ENCODE measurements at places on chromosomes 5 and 9. TPM values are rescaled to one million over a fixed set of nuclear protein-coding genes. Genes with fewer than 3 reads are reported as not detected.

The ZNF608 gene
- polyA plus RNA-seq: 5.7 TPM

- no peak for DNase-seq
Measured at GRCh38 chr5:112625689-112626438, 111.8 kb upstream of the APC start.

GRCh38 chr9:126842977-126843799 is 17.3 kb upstream of the ZBTB34 start:
- no peak for DNase-seq

DNA sequence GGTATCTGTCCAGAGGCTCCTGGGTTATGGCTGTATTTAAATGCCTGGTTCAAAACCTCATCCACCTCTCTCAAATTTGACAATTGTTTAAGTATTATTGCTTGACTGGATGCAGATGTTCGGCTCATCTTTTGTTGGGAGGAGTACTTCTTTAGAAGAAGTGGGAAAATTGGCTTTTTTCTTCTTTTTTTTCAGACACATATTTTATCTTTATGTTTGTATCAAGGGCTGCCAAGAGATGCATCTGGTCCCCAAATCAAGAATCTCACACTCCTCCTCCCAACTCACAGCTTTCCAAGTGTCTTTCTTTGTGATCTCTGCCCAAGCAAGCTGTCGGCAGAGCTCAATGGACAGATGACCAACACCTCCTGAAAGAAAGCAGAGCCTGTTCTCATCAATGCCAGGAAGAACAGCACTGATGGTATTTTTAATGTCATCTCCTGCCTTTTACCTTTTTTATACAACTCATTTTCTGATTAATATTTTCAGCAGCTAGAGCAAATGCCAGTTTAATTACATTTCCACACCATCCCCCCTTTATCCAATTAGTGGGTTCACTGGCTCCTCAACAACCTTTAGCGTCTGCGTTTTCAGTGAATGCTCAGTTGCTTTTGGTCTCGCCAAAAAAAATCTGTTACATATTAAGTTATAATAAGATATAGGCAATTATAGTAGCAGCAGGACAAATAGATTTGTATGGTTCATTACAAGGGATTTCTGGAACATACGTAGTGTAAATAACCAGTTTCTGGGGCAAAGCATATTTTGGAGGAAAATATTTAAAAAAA is 110.3 kb upstream of the SLIT3 start:
- DNase-seq: no peak

The DDX4 gene
- polyA plus RNA-seq: not detected

GRCh38 chr5:150641006-150641570 is 628 bp downstream of the SYNPO start:
- DNase-seq: no peak

The SNCAIP gene
- polyA plus RNA-seq: 0.54 TPM

DNA sequence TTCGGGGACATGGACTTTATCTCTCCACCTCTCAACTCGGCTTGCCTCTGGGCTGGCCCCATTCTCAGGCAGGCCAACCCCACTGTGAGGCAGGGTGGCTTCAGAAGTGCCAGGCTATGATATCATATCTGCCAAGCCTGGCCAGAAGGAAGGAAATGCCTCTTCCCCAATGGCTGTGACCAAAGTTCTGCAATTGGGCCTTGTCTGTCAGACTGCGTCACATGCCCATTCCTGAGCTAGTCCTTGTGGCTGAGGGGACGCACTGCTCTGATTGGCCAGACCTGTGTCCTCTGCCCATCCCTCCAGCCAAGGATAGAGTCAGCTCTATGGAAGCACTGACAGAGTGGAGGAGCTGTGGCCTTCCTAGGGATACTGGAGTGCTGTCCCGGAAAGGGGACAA is 11.9 kb downstream of the SMIM23 start:
- DNase-seq: no peak

DNA sequence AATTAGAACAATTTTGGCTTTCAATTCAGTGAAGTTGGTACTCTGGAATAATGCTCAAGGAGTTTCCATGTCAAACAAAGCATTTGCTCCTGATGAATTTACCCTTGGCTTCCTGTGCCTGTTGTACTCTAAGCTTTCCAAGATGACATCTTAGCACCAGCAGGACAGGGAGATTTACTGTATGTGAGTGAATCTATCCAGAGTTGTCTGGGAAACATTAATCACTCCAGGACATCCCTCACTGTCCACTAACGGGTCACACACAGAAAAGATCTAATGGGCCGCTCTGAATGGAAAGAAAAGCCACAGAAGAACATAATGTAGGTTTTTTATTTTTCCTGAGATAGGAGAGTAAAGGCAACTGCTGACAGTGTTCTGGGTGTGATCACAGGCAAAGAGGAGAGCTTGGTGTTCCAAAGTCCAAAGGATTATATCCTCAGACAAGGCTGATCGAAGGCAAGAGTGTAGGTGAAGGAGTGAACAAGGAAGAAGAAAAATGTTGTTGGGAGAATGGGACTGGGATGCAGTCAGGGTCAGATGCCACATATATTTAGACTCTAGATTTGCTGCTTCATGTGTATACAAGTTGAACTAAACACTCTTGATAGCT is 167.7 kb upstream of the RPS23 start:
- peak; percentile 80 for DNase-seq

DNA sequence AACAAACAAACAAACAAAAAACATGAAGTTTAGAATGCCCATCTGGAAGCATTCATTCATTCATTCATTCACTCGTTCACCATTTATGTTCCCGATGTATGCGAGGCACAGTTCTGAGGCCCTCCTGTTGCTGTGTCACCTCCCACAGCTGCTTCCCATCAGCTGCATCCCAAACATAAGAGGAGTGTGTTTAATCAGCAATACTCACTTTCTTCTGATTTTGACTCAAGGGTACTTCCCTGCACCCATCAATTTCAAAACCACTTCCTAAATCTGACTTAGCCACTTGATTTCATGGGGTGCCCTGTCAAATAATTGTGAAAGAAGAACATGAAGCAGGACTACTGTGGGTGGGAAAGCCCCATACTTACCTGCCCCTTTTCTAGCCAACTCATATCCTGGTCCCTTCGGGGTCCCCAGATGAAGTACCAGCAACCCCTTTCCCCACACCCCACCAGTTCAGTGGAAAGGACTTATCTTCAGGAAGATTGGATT is 128.0 kb upstream of the IL12B start:
- no peak for DNase-seq

DNA sequence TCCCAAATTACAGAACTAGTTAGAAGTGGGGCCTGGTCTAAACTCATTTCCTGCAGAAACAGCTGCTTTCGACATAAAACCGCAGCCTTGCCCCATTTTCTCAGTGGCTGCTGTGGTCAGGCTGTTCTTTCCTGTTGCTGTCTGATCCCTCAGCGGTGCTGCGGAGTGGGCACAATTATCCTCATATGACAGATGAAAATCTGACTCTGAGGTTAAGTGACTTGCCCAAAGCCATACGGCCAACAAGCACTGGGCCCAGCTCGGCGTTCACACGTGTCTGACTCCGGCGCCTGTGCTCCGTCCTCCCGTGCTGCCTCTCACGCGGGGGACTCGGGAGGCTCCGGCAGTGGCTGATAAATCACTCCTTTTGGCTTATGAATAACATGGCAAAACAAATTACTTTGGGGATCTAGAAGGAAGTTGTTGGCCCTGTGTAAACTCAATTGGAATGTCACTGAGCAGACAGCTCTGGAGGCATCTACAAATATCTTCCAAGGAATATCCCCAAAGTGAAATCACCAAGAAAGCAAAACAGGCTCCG is 142.6 kb upstream of the LMX1B start:
- peak; percentile 11 for DNase-seq

DNA sequence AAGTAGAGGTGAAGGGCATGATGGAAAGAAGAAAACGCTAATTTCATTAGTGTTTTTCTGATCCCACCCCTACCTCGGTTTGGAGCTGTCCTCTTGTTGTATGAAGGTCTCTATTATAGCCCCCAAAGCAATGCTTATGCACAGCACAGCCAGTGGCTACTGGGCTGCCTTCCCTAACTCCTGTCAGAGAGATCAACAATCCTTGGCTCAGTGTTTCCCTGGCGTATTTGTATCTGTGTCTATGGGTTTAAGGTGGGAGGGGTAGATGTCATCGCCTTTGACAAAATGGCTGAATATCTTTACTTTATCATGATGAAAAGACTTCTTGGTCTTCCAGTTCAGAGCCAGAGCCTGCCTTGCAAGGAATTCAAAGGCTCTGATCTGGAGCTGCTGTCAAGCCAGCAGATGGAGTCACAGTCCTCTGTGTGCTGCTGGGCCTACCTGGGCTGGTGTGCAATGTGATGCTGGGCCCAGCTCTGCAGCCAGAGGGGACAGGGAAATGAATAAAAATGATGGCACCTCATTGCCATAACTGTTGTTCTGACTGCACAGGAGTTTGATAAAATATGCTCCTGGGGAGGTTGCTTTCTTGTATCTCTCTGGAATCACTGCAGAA is 20.1 kb upstream of the HSPA9 start:
- no peak for DNase-seq

GRCh38 chr9:94888775-94889174 is 162.3 kb downstream of the AOPEP start:
- no peak for DNase-seq

GRCh38 chr9:133560944-133561343 is 26.4 kb downstream of the ADAMTSL2 start:
- no peak for DNase-seq

- DNase-seq: no peak
Measured at GRCh38 chr9:134962065-134962972, 44.6 kb upstream of the FCN1 start.

GRCh38 chr5:64612344-64612961 is 77.8 kb upstream of the SHISAL2B start:
- peak; percentile 48 for DNase-seq

- DNase-seq: no peak
Measured at GRCh38 chr5:6611334-6612256, 21.2 kb downstream of the NSUN2 start.

The TEX48 gene
- not detected for polyA plus RNA-seq

DNA sequence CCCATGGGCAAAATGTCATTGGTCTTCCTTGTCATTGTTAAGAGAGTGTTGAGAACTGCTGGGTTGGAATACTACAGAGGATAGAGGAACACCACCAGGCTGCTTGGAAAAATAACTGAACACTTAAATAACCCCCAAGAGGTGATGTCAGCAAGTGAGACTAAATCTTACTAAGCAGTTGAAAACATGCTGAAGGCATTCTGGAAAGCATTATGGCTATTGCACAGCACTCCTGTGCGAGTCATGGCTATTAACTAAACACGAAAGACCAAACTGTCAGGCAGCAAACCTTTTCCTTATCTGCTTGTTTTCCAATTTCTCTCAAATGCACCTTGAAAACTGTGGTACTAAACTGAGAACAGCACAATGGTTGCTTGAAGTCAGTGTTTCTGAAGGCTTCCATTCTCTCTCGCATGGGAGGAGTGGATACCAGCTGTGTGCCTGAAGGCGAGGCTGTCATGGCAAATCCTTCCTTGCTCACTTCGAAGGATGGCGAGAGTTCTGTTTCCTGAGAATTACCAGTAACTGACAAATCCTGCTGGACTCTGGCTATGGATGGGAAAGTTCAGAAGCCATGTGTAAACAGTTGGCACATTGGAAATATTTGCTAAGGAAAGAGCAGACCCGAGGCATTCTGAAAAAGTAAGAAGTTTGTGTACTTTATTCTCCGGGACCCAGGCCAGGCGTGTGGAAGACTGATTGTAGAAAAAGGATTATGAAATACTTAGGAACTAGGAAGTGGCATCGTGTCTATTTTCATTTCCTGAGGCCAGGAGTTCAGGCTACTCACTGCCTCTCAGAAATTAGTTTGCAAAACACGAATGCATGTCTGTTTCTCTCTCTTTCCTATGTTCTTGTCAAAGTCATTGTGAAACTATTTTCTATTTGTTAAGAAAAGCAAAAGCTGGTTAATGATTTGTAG is 182.1 kb downstream of the DMRT2 start:
- DNase-seq: peak; percentile 8

DNA sequence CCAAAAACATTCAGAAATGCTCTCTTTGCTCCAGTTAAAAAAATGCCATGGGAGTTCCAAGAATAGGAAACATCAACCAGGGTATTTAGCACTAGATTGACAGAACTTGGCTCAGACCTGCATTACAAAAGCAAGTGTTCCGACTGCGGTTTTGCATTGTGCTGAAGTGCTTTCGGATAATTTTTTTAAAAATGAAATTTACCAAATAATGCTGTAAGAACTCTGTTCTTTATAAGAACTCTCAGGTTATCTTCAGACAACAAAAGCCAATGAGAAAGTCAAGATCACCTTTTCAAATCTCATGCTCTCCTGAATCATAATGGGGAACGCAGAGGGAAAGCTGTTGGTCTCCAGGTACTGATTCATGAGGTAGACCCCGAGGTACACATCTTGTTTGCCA is 483 bp upstream of the PLPP6 start:
- no peak for DNase-seq

- peak; percentile 60 for DNase-seq
Measured at GRCh38 chr9:129569502-129570449, 51.1 kb downstream of the C9orf50 start.

The ARL14EPL gene
- not detected for polyA plus RNA-seq

GRCh38 chr5:5424736-5425135 is 2.3 kb downstream of the ICE1 start:
- DNase-seq: no peak

The SPINK6 gene
- not detected for polyA plus RNA-seq
